ENCODE measurements at places on chromosomes 5 and 9.

GRCh38 chr5:131496400-131496713 is 138.7 kb downstream of the RAPGEF6 start:
- no peak for DNase-seq

DNA sequence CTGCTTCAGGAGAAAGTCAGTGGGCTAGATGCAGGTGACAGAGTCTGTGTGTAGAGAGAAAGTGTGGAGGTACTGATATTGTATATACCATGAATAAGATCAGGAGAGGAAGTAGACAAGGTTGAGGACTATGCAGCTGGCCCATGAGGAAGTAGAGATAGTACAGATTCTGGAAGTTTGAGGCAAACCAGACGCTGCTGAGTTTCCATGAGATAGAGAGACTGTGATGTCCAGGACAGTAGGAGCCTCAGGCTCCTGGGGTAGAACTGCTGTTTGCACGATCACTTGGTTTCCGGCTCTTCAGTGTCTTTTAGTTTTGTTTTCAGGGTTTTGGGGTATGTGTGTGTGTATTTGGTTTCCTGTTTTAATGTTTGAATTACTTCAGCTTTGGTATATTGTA is 13.6 kb downstream of the OTULINL start:
- DNase-seq, result no peak

- no peak for DNase-seq
These were observed 191.6 kb downstream of the C9orf152 start for GRCh38 chr9:110016340-110016739.

- DNase-seq, result no peak
These were observed 14.2 kb downstream of the CACNA1B start for GRCh38 chr9:137891588-137892423.

DNA sequence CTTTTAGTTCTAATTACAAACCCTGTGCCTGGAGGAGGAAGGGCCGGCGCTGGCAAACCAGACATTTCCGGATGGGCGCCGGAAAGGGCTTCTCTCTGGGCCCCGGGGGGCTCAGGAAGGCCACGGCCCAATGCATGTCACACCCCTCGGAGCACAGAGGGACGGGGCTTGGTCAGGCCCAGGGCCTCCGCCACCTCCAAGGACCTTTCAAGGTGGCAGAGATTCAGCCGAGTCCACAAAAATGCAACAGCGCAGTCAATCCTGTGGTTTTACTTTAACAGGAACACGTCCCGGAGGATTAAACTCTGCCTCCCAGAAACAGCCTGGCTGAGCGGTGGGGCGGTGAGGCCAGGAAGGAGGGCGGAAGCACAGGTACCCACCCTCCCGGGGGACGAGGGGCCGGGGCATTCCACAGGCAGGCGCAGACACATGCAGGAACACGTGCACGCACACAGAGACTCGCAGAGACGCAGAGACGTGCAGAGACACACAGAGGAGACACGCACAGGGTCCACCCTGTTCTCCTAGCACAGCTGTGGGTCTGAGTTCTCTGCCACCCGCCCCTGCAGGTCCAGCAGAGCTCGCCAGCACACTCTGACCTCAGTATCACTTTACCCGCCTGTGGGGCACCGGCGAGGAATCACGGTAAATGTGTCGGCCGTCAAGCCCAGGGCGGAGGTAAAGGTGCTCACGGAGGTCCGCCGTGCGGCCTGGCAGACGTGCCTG is 23.0 kb downstream of the SLC9A3 start:
- DNase-seq, result no peak

- DNase-seq, result no peak
These were observed 20.4 kb downstream of the NACC2 start for GRCh38 chr9:136074706-136075105.

DNA sequence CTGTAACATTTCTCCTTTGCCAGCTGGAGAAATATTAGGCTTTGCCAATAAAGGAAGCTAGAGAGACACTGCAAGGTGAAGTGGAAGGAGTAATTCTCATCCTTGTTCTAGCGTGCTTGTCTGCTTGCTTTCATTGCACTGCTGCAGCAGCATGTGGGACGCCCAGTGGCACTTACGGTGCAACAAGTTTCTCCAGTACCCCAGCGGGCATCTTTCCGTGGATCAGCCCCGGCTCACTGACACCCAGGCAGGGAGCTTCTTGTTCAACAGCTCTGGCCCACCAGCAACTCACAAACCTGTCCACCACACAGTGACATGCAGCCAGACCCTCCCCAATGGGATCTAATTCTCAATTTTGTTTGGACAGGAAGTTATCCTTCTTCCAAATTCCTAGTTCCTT is 233.2 kb downstream of the GLIS3 start:
- DNase-seq, result no peak

DNA sequence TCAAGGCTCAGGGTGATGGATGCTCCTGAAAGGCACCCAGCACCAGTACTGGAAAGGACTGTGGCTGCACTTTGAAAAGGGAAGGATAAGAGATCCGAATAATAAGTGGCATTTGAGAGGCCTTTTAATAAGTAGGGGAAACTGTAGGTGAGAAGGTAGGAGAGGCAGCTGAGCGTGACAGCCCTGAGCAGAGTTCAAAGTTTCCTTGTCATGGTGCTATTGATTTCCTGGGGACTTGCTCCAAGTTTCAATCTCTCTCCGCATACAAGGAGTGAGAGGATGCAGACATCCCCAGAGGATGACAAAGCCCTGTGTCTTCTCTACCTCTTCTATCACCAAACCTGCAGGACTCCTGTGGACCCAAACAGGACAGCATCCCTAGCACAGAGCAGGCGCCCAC is 354.5 kb downstream of the SPOCK1 start:
- DNase-seq, result no peak

DNA sequence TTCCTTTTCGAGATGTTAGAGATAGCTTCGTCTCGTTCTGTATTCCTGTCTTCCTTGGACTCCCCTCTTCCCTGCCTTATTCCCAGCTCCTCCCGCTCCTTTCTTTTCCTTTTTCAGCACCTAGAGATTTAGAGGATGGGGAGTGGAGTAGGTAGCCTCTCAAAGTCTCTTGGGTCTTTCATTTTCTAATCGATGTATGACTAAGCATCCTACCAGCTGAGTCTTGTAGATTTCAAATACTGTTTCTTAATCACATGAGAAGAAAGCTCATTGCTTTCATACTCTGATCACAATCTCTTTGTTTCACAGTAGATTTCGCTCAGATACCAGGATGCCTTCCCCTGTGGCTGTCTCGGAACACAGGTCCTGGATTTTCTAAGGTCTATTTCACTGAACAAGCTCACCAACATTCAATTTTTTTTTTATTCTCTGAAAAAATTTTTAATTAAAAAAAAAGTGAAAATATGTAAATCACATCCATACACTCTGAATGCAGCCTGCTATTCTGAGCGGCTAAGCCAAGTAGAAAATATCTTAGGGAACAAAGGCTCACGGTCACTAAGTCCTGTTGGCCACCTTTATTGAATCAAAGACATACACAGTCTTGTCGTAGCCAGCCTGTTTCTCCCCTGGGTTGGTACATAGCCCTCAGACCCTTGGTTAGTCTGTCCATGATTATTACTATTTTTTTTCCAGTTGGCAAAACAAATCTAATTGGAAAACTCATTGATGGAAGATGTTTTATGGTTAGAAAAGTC is 413.8 kb downstream of the KDM4C start:
- DNase-seq, result no peak

GRCh38 chr5:72293495-72294055 is 26.5 kb downstream of the MRPS27 start:
- DNase-seq, result no peak

- DNase-seq, result no peak
These were observed 446.1 kb downstream of the ANXA1 start for GRCh38 chr9:73597771-73598170.

GRCh38 chr5:170441393-170441784 is 52.2 kb upstream of the KCNMB1 start:
- no peak for DNase-seq

GRCh38 chr9:133708246-133709014 is 29.7 kb downstream of the SARDH start:
- DNase-seq, result no peak

DNA sequence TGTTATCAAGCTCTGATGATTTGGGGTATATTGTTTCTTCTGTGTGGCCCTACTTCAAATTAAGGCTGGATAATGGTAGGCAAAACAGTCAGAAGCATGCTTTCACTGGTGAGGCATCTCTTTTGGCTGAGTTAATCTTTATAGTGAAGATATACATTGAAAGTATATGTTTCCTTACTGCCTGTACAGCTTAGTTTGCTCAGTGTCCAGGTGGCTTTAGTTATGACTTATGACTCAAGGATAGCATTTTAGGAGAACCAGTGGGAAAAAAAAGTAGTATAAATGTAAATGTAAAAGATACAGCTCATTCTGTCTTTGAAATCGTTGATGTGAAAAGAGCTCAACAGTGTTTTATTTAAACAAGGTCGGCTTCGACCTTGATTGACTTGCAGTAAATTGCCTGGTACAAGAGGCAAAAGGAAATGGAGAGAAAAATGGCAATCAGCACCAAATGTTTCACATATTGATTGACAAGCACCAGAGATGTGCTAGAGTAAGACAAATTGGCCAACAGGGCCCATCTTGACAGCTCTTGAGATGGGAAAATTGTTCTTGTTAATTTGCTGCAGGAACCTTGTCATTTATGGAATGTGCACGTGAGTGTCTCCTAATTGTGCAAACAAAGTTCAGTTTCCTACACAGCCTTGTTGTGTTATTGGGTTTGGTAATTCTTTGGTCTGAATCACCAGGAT is 447.4 kb upstream of the WWC1 start:
- DNase-seq, result no peak

- no peak for DNase-seq
These were observed 27.0 kb downstream of the TCF7 start for GRCh38 chr5:134141331-134142050.

DNA sequence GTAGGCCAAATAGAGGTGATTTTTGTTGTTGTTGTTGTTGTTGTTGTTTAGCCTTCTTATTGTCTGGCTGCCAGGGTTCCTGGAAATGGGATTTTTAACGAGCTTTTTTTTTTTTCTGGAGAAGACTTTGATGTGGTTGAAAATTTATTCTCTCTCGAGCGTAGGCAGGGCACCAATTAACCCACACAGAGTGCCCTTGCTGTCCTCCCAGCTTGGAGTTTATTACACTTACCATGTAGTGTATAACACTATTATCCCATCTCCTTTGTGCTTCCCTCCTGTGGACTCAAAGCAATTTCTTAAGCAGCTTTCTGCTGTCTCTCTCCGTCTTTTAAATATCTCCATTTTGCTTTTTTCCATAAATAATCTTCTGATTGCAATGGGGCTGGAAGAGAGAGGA is 57.4 kb downstream of the OR2K2 start:
- no peak for DNase-seq

- peak; percentile 80 for DNase-seq
These were observed 30.1 kb downstream of the QRFP start for GRCh38 chr9:130866474-130866965.

DNA sequence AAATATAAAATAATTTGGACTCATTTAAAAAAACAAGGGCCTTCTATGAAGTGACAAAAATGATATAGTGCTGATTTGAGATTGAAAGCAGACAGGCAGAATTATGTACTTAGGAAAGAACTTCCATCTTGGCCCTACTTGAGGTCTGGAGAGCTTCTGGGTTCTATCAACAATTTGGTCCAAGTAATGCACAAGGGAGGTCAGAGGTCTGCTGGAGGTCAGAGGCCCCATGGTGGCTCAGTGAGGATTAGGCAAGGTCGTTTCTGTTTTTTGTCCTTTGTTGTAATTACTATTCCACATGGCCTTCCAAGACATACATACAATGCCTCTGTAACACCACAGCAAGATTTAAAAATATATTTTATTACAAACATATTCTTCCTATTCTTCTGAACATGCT is 37.2 kb downstream of the NUDT12 start:
- no peak for DNase-seq

Data from NCI-H146 (cell line).